Stimulated activated CD4-positive, alpha-beta T cell treated with anti-CD3 and anti-CD28 coated beads, Interleukin-1b, Interleukin-23, amount 100 ng/mL, for 48 hours (primary cell): ENCODE measurements at places on chromosomes 13 and 19.

DNA sequence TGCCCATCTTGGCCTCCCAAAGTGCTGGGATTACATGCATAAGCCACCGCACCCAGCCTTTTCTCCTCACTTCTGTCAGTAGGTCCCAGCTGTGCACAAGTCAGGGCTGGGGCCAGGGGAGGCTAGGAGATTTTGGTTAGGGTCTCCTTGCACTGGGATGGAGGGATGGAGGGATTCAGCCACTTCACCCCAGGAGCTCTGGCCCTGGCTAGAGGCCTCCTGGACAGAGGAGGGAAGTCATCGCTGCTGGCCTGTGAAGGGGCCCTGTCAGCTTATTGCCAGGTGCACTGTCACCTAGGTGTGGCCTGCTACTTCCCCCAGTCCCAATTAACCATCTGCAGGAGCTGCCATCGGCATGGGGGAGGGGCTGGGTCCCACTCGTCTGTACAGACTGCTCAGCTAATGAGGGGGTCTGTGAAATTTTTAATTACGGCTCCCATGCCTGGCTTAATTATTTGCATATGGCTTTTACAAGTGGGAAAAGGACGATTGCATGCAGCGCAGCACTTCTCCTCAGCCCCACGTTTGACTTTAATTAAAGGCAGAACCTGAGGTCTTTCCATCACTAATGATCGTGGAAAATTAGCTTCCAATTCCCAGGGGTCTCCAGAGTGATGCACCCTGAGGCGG lies 52.4 kb downstream of the CHST8 start:
- DNase-seq, result no peak

DNA sequence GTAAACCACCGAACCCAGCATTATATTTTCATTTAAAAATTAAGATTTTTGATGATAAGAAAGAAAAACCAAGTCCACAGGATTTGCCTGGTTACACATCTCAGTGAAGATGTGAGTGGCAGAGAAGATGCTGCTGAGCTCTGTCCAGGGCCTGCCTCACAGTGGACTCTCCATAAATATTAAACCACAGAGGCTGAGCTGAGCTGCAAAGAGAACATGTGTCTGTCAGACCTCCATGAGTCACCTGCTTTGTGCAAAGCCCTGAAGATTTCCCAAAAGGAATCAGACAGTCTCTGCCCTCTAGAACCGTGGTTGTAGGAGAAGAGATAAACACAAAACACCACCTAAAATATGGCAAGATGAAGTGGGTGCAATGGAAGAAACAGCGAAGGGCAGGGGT lies 127.2 kb upstream of the TSC22D1 start:
- no peak for DNase-seq

GRCh38 chr19:2248136-2249009 lies 750 bp upstream of the AMH start:
- DNase-seq, result no peak

- no peak for DNase-seq
Observed at GRCh38 chr19:35629332-35629633, 447 bp downstream of the RBM42 start.

- no peak for DNase-seq
Observed at GRCh38 chr19:45821103-45821521, 6.0 kb upstream of the RSPH6A start.
